ENCODE measurements at places on chromosomes 1 and 21.

GRCh38 chr1:78840453-78841271 is 165.9 kb downstream of the ADGRL4 start:
- no peak for DNase-seq

DNA sequence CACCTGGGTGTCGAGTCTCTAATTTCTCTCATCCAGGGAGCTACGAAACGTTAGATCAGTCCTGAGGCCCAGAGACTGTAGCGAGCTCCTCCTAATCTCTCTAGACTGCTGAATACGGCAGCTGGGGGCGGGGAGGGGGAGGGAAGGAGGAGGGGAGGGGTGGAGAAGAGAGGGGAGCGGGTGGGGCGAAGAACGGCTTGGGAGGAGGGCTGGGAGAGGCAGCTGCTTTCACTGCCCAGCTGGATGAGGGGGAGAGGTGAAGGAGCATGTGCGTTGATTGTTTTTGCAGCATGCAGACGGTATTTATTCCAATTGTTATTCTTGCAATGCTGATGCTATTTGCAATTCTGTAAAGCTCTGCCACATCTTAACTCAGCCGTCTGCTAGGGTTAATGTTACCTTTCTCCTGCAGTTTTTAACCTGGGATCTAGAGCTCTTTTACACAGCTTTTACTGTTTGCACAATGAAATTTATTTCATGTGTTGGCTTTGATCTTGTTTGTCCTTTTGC is 790 bp downstream of the DNAJC6 start:
- DNase-seq: no peak

DNA sequence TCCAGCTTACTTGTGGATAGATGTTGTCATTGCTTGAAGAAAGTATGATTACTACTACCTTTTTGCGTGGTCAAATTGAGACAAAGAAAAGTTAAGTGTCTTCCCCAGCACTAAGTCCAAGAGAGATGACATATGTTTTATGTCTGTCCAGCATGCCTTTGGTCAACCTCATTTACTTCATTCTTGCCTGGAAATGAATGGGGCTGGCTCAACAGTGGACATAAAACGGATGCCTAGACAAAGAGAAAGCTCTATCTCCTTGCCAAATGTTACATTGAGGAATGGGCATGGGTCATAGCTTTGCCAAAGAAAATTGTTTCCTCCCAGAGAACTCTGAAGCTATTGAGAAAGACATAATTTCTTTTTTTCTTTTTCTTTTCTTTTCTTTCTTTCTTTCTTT is 82.4 kb upstream of the PLPPR4 start:
- no peak for DNase-seq

- DNase-seq: no peak
Measured at GRCh38 chr1:240107058-240107684, 15.5 kb downstream of the FMN2 start.

DNA sequence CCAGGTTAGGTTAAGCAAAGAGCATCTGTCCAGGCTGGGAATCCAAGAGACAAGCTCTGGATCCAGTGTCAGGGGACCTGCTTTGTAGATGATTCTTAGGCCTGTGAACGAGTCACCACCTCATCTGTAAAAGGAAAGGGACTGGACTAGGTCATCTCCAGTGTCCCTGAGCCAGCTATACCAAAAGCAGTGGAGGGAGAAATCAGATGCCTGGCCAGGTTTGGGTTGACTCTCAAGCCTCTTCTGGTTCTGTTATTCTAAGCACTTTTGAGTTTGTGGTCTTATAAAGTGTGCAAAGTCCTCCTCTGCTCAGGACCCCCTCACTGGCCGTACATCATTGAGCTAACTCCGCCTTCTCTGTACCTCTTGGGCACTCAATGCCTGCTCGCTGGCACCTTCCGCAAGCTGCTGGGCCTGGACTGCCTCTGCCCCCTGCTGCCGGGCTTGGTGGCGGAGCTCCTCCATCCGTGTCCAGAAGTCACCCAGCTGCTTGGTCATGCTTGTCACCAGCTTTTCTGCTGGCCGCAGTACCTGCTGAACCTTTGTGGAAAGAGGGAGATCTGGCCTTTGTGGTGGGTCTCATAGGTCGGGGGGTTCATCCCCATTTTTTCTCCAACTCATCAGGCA is 33.6 kb downstream of the CAMK1G start:
- no peak for DNase-seq

GRCh38 chr1:240031414-240031813 is 60.3 kb upstream of the FMN2 start:
- no peak for DNase-seq

- DNase-seq: peak; percentile 65
Measured at GRCh38 chr1:247331172-247331524, 519 bp downstream of the ZNF496 start.

DNA sequence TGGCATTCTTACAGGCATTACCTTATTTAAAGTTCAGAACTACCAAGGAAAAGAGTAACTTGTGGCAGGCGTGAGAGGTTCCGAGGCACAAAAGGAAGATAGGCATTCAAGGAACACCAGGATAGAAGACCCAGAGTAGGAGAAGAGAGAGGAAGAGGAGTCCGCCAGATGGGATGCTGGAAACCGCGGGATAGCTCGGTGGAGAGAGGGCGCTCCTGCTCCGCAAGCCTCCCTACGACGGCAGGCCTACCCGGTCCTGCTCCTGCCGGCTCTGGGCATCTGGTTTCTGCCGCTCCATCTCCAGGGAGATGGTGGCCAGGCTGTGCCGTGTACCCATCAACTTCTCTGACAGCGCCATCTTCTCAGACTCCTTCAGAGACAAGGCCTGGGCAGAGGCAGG is 5.4 kb upstream of the NBPF1 start:
- DNase-seq: no peak

GRCh38 chr1:160081261-160081936 is at the start of gene KCNJ9:
Gene KCNJ9 (plus strand): TSS chr1:160081538. CDS start chr1:160084031, 2,493 bp downstream.
- no peak for DNase-seq

- DNase-seq: no peak
Measured at GRCh38 chr1:47679826-47680225, 242.0 kb downstream of the FOXD2 start.

DNA sequence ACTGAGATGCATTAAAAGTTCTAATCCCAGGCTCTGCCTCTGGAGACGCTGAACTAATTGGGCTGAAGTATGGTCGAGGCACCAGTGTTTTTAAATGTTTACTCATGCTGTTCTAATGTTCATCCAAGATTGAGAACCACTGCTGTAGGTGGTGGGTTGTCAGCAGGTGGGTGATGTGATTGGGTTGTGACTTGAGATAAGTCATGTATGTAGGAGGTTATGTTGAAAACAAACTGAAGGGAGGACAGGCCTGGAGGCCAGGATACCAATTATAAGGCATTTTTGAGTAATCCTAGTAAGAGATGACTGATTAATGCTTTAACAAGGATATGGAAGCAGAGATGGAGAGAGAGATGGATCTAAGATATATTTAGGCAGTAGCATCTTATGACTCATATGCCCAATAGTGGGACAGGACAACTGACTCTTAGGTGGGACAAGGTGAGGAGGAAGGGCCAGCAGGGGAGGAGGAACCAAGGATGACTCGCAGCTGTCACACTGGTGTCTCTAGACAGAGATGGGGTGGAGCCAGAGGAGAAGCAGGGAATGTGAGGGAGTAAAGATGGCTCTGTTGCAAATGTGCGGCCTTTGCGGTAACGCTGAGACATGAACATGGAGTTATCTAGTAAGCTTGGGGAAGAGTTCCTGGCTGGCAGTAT is 29.3 kb downstream of the RAB4A start:
- no peak for DNase-seq

DNA sequence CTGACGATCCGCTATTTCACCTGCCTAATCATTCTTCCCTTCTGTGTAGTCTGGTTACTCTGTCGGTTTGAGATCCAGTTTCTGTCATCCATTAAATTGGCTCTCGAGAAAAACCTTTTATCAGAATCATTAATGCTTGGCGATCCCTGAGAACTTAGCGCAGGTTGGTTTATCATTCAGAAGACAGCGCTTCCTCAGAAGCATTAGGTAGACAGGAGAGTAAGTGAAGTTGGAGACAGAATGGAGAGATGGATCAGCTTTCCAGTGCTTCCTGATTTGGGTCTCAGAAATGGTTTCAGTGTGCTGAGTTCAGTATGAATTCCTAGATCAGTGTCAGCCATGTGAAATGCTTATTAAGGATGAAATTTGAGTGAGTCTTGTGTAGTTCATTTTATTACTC is 1.3 kb downstream of the USP1 start:
- DNase-seq: no peak

- DNase-seq: no peak
Measured at GRCh38 chr1:8680664-8681650, 136.5 kb downstream of the RERE start.

DNA sequence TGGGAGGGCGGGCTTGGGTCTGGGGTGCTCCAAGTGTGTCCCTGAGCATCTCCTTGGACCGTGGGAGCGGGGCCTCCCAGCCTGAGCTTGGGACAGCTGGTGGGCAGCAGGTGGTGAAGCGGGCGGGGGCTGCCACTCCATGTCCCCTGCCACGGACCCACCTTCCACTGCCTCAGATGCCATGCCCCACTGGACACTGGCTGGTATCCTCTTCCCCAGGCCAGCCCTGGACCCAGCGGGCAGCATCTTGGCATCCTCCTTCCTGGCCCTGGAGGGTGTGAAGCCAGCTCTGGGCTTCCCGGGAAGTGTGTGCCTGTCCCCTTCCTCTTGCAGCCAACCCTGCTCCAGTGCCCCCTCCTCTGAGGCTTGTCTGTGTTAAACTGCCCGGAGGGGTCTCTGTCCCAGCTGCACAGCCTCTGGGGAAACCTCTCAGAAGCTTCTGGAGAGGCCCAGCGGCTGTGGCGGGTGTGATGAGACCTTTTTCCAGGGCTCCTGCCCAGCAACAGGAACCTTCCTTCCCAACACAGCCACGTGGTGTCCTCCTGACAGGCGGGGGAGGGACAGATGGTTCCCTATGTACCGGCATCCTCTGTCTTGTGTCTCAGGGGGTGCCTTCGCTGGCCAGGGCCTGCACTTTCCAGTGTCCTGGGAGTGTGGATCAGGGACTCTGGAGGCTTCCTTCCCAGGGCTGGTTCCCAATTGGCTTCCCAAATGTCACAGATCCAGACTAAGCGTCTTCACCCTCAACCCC is 81.6 kb upstream of the DISP3 start:
- DNase-seq: no peak
